HFFc6 (cell line): ENCODE measurements at places on chromosomes 13 and 19.

- peak; percentile 13 for DNase-seq
Observed at GRCh38 chr19:44735011-44735410, 13.5 kb upstream of the BCL3 start.

- no peak for DNase-seq
Observed at GRCh38 chr13:79866436-79866835, 385.5 kb downstream of the NDFIP2 start.

DNA sequence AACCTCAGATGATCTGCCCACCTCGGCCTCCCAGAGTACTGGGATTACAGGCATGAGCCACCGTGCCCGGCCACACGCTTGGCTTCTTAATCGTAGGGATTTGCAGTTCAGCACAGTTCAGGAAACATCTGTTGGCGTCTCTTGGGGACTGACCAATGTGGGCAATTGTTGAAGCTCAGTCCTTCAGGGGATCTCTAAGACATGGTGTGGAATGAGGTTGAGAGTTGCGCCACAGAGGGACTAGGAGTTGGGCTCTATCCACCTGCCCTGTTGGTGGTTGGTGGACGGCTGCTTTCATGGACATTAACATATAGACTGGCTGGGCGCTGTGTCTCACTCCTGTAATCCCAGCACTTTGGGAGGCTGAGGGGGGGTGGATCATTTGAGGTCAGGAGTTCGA is 37.3 kb upstream of the SIN3B start:
- no peak for DNase-seq

DNA sequence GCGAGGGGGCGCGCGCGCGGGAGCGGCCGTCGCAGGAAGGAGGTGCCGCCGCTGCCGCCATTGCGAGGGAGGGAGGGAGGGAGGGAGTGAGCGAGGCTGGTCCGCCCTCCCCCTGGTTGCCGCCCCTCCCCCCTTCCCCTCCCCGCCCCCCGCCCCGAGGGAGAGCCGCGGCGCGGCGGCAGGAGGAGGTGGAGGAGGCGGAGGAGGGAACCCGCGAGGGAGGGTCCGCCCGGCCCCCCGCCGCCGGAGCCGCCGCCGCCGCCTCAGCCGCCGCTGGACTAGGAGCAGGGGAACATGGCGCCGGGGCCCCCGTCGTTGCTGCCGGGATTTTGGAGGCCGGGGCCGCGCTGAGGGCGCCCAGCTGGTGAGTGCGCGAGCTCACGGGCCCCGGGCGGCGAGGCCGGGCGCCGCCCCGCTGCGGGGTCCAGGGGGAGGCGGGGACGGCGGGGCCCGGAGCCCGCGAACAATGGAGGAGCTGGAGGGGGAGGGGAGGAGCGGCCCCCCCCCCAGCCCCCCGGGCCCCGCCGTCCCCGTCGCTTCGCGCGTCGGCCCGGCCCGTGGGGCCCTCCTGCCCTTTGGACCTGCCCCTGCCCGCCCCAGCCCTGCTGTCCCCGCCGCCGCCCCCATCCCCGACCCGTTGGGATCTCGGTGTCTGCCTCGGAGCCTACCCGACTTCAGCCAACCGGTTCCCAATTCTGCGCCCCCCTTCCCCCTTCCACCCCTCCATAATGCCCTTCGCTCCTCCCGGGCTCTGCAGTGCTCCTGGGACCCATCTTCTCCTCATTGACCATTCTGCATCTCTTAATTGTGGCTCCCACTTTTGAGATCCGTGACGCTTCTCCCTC is at the start of gene ARHGAP35:
Gene ARHGAP35 (plus strand): TSS at position 152 of the 845 bp plus-strand sequence. CDS start 57,679 bp downstream, outside the sequence.
- no peak for DNase-seq

- DNase-seq, result no peak
Observed at GRCh38 chr13:19172007-19172646, 9.5 kb downstream of the TUBA3C start.

GRCh38 chr13:51325837-51326236 is 13.7 kb upstream of the SERPINE3 start:
- DNase-seq, result no peak

DNA sequence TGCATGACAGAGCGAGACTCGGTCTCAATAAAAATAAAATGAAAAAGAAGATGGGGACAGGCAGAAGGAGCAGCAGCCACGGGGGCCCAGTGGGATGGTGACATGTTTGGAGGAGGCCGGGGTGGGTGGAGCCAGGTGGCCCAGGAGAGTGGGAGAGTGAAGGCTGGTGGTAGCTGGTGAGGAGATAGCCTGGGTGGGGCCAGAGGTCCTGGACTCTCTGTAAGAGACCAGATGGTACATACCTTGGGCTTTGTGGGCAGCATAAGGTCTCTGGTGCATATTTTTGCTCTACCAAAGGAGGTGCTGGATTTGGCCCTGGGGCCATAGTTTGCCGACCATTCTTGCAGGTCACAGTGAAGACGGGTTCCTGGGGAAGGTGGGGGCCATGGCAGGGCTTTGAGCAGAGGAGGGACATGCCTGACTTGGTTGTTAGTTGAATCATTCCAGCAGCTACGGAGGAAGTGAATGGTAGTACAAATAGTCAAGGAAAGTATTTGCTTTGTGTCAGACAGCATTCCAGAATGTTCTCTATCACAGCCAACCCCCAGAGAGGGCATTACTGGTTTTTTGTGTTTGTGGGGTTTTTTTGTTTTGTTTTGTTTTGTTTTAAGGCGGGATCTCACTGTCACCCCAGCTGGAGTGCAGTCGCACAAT is 69.1 kb downstream of the ARHGEF18 start:
- peak; percentile 17 for DNase-seq

DNA sequence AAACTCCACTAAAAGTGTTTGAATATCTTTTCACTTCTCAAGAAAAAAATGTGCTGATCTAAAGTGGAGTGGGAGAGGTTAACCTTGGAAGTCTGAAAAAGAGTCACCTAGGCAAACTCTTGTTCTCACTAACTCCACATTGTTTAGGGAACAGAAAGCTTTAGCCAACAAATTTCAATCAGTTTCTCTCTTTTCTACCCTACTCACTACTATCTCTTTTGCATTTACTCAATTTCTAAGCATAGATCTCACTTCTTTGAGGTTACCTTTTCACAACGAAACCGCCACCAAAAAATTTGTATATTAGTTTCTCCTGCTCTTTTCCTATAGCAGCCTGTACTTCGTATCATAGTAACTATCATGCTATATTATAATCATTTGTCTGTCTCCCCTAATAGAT is 6.3 kb downstream of the NHLRC3 start:
- DNase-seq, result no peak

DNA sequence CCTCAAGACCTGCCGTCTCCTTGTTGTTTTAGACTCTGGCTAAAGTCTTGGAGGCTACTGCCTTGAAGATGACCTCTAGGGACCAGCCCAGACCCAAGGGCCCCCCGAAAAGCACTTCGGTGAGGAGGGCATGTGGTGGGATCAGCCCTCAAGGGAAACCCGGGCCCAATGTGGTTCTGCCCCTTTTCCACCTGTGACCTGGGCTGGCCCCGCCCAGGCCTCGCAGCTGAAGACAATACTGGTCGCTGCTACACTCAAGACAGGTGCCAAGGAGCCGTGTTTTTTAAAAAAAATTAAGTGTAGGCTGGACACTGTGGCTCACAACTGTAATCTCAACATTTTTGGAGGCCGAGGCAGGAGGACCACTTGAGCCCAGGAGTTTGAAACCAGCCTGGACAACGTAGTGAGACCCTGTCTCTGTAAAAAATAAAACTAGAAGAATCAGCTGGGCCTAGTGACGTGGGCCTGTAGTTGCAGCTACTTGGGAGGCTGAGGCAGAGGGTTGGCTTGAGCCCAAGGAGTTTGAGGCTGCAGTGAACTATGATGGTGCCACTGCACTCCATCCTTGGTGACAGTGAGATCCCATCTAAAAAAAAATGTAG is 903 bp downstream of the TLE6 start:
- no peak for DNase-seq

GRCh38 chr19:16096280-16096855 is 15.3 kb upstream of the RAB8A start:
- no peak for DNase-seq
